ENCODE measurements at places on chromosomes 6 and 20. TPM values are rescaled to one million over a fixed set of nuclear protein-coding genes. Genes with fewer than 3 reads are reported as not detected.

GRCh38 chr20:64106981-64107735, at the start of gene NPBWR2:
NPBWR2 (minus strand) TSS chr20:64107565; CDS start chr20:64106831, 734 bp downstream.
- no peak within 1 kb of the TSS for H3K27ac ChIP-seq
- no peak within 1 kb of the TSS for H3K4me3 ChIP-seq
- no peak for DNase-seq
- H3K27me3 ChIP-seq, result peaks cover 38% of the 10 kb centered on the region
- no peaks in the 10 kb centered on the region for H3K36me3 ChIP-seq

DNA sequence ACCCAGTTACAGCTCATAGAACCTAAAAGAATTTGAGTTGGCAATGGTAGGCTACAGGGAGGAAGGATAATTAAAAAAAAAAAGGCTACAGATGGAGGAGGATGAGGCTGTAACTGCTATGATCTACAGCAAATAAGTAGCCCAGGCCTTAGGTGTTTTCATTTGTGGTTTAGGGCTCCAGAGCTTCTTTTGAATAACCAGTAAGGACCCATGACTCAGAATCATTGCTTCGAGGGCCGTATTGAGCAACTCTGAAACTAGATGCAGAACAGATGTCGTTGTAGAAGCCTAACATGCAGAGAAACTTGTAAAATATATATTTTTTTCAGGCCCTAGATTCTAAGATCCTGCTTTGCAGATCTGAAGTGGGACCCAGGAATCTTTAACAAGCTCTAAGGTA, 19.0 kb upstream of the ASIP start:
- no peaks in the 10 kb centered on the region for H3K27me3 ChIP-seq
- peaks cover 46% of the 10 kb centered on the region for H3K4me1 ChIP-seq

DNA sequence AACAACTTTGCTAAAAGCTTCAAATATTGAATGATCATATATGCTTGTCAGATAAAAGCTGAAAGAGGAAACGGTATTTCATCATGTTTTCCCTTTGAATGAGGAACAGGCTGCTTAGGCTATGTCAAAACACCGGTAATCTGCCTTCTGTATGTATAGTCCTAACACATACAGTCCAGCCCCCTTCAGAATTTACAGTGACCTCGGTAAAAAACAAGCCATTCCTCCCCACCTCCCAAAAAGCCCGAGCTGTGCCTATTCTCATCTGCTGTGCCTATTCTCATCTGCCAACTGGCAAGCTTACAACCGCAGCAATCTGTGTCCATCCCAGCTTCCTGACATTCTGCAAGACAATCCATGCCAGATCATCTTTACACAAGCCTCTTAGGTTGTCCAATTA, 26.8 kb upstream of the UBE2J1 start:
- H3K27ac ChIP-seq, result no peak overlapping the region
- no peak overlapping the region for H3K4me3 ChIP-seq
- no peak for DNase-seq
- H3K4me1 ChIP-seq, result no peaks in the 10 kb centered on the region
- H3K36me3 ChIP-seq, result no peaks in the 10 kb centered on the region

GRCh38 chr6:7214468-7214867, 98.5 kb downstream of the SSR1 start:
- peaks cover 45% of the 10 kb centered on the region for H3K4me1 ChIP-seq
- H3K27ac ChIP-seq, result peak overlapping the region; percentile 88
- peaks cover 45% of the 10 kb centered on the region for H3K36me3 ChIP-seq
- H3K27me3 ChIP-seq, result no peaks in the 10 kb centered on the region

DNA sequence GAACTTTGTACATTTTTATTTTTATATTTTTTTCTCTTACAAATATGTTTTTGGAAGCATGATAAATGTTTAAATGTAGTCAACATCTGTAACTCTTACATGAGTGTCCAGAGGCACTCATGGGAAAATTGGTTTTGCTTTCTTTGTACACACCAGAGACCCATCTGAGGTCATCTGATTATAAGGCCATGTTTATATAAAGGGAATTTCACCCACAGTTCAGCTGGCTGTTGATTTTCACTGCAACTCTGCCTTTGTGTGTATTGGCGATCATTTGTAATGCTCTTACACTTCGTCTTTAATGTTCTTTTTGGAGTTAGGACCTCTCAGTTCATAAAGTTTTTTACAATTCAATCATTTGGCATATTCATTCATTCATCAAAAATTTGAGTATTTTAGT, 28.1 kb downstream of the RIOK1 start:
- H3K4me3 ChIP-seq, result no peak overlapping the region
- H3K27me3 ChIP-seq, result no peaks in the 10 kb centered on the region
- peak overlapping the region; percentile 40 for H3K27ac ChIP-seq

GRCh38 chr20:4325548-4326187, 310.3 kb upstream of the RNF24 start:
- peaks cover 8% of the 10 kb centered on the region for H3K36me3 ChIP-seq
- peaks cover 42% of the 10 kb centered on the region for H3K4me1 ChIP-seq
- H3K27ac ChIP-seq, result peak overlapping the region; percentile 39
- no peak overlapping the region for H3K4me3 ChIP-seq
- peaks cover 1% of the 10 kb centered on the region for H3K27me3 ChIP-seq

DNA sequence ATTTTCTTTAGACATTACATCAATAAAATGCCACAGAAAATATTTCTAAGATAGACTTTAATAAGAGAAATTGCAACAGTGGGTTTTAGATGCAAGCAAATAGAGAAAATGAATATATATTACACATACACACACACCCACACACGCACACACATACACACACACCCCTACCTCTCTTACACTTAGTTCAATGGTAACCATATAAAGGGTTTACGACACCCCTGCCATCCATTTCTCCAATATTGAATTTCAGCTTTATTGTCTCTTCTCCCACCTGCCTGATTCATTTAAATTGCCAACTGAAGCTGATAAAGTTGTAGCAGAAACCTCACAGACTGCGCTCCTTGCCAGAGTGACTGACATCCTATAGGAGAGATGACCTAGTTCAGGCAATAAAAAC, 154.6 kb downstream of the ADAT2 start:
- no peaks in the 10 kb centered on the region for H3K27me3 ChIP-seq
- DNase-seq, result no peak
- no peaks in the 10 kb centered on the region for H3K36me3 ChIP-seq
- H3K4me3 ChIP-seq, result no peak overlapping the region
- no peaks in the 10 kb centered on the region for H3K4me1 ChIP-seq

DNA sequence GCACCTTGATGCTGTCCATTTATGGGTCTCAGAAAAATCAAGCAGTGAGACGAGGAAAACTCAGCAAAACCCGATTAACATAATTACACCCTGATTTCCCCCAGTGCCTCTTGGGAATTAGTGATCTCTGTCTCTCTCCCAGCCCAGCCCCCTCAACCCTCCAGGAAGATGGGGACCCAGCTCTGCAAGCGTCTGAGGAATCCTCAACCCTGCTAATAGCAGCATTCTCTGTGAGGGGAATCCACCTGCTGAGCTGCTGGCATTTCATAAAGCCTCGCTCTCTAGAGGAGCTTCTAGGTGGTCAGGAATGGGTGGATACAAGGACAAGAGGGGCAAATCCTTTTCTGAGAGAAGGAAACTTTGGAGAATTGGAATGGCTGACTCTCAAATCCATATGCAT, 13.9 kb downstream of the NR2E1 start:
- no peaks in the 10 kb centered on the region for H3K4me1 ChIP-seq
- no peak overlapping the region for H3K27ac ChIP-seq
- H3K27me3 ChIP-seq, result peaks cover 52% of the 10 kb centered on the region
- DNase-seq, result no peak

DNA sequence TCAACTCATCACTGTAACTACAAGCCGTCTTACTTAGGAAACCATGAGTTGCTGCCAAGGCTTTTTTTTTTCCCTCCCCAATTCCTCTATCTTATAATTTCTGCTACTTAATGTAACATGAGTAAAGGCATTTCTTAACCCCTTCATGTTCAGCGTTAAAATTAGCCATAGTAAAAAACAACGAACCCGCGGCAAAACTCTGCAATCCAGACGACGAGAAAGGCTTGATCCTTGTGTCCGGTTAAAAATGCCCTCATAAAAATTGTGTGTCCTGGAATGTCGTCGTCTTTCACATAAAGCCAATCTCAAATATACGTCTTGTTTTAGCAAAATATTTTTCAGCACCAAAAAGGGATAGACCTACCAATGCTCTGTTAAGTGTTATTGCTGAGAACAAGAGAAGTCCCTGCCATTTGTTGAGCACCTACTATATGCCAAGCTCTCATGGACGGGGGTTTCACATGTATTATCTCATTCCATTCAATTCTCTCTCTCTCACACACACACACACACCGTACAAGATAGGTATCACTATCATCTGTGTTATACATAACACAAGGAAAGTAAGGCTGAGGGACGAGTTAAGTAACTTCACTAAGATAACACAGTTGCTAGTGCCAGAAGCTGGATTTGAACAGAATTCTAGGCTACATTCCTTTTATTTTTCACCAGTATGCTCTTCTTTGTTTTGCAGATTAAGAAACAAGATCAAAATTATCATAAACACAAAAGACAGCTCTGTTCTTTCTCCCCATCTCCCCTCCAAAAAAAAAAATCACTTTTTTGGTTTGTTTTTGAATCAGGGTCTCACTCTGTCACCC, 683 bp upstream of the ARHGAP18 start:
- no peak for DNase-seq
- H3K27me3 ChIP-seq, result peaks cover 3% of the 10 kb centered on the region
- peaks cover 42% of the 10 kb centered on the region for H3K4me1 ChIP-seq
- H3K36me3 ChIP-seq, result peaks cover 33% of the 10 kb centered on the region

DNA sequence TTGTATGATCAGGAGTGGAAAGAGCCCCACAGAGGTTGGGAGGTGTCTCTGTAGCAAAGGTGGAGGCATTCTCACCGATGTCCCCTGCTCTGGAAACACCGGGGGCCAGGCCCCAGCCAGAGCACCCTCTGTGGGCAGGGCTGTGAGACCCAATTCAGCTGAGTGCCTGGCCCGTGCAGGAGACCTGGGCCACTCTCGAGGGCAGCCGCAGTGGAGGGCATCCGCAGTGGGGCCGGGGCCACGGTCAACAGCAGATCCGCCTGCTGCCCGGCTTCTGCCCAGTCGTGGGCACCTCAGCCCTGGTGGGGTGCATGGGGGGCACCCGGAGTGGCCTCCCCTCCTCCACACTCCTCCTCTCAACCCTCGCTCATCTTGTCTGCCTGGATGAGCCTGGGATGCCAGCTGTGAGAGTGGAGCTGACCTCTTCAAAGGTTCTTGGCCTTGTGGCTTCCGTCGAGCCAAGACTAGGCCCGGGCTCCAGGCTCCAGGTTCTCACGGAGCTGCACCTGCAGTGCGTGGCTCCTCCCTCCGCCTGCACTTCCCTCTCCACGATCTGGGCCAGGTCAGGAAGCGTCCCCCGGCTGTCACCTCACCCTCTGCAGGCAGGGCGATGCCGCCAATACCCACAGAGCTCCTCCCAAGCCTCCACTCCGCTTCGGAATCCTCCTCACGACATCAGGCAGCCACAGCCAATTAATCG, 134.8 kb downstream of the TAF4 start:
- H3K36me3 ChIP-seq, result peaks cover 19% of the 10 kb centered on the region
- H3K4me1 ChIP-seq, result peaks cover 3% of the 10 kb centered on the region
- no peak overlapping the region for H3K4me3 ChIP-seq
- H3K27ac ChIP-seq, result no peak overlapping the region
- peaks cover 2% of the 10 kb centered on the region for H3K27me3 ChIP-seq

DNA sequence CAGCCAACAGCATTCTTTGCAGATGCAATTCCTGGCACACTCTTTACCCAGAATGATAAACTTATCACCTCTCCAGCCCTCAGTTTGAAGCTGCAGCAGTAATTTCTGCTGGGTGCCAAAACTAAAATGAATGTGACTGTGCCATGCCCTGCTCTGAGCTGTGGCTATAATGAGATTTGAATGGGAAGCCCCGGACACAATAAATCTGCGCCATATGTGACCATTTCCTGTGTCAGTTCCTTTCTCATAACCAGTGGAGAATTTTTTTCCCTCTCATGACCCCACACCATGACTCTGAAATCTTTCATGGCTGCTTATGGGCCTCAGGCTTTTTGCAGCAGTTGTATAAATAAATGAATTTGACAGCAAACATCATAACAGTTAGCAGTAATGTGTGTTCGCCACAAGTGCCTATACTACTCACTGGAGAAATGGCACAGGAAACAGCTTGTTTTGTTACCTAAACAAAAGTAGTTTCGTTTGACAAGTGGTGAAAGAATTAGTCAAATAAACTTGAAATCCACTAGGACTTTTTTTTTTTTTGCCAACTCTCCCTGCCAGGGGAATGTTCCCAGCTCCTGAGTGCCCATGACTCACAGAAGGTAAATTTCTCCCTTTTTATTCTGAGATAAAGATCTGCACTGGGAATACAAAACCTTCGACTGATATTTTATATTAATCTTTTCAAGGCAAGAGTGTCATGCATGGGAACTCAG, 408.4 kb downstream of the PKHD1 start:
- H3K4me3 ChIP-seq, result no peak overlapping the region
- no peak for DNase-seq
- H3K36me3 ChIP-seq, result no peaks in the 10 kb centered on the region
- no peaks in the 10 kb centered on the region for H3K4me1 ChIP-seq
- H3K27ac ChIP-seq, result no peak overlapping the region
- no peaks in the 10 kb centered on the region for H3K27me3 ChIP-seq

DNA sequence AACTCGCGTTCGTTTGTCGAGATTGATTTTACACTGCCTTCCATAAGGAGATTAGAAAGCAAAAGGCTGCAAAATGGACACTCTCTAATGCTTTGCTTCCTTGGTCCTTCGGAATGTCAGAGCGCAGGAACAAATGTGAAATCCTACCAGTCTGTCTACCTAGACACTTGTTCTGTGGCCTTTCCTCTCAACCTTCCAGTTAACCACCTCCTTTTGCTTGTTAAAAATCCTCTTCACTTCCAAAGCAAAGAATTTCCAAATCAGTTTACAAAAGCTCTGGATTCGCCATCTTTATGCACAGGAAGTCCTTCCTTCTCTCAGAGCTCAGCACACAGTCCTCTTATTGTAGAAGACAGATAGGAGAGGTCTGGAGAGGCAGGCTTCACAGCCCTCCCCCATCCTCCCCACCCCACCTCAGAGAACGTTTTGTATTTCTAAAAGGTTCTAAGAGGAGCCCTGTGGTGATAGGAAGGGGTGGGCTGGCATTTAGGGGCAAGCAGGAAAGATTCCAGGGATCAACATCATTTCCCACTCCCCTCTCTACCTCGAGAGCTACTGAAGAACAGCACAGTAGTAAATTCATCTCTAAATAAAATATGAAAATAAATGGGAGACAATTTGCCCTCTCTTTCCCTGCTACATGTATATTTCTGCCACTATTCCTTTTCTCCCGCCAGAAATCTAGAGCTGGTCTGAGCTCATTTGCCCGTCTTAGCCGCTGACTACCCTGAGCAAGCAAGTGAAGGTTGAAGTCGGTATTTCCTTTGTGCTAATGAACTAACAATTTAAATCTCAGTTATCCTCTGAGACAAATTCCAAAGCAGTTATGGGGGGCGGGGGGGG, 18.9 kb downstream of the TFAP2A start:
- no peak for DNase-seq
- no peak overlapping the region for H3K4me3 ChIP-seq
- peaks cover 66% of the 10 kb centered on the region for H3K36me3 ChIP-seq
- H3K27me3 ChIP-seq, result peaks cover 3% of the 10 kb centered on the region

- peak; percentile 73 for DNase-seq
- no peaks in the 10 kb centered on the region for H3K27me3 ChIP-seq
- H3K4me3 ChIP-seq, result peak overlapping the region; percentile 66
- no peaks in the 10 kb centered on the region for H3K36me3 ChIP-seq
- peaks cover 73% of the 10 kb centered on the region for H3K4me1 ChIP-seq
Measured at GRCh38 chr6:4606821-4607704, 169.1 kb upstream of the CDYL start.

GRCh38 chr6:22073516-22074198, 223.2 kb downstream of the PRL start:
- DNase-seq, result no peak
- H3K36me3 ChIP-seq, result no peaks in the 10 kb centered on the region
- H3K4me3 ChIP-seq, result no peak overlapping the region
- H3K4me1 ChIP-seq, result peaks cover 11% of the 10 kb centered on the region

BCKDHB gene
- total RNA-seq, result 19.3 TPM

SASH1 gene
- 77.2 TPM for total RNA-seq

PRSS16 gene
- not detected for total RNA-seq

PKIB gene
- total RNA-seq, result not detected

IL17A gene
- not detected for total RNA-seq

Measured in HFFc6 (cell line).